ENCODE measurements at places on chromosomes 12 and 14. TPM values are rescaled to one million over a fixed set of nuclear protein-coding genes. Genes with fewer than 3 reads are reported as not detected.

- no peak overlapping the region for H3K27ac ChIP-seq
- DNase-seq: no peak
- H3K4me3 ChIP-seq: no peak overlapping the region
- H3K27me3 ChIP-seq: no peaks in the 10 kb centered on the region
These were observed 62.2 kb downstream of the PAPOLA start for GRCh38 chr14:96564389-96564788.

DNA sequence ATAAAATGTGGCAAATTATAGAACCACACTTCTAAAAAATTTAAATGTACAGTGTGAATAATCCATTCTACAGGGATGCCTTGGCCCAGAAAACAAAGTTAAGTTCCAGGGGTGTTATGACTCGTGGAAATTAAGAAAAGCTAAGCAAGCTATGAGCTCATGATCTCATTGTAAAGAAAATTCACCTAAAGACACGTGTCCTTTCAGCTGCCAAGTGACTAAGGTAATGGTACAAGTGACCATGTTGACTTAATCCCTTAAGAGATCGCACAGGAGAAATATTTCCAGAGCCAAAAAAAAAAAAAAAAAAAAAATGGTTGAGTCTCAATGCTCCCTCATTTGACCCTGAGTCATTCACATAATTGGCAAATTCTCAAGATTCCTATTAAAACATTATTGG is 51.4 kb upstream of the ANO2 start:
- no peak overlapping the region for H3K4me3 ChIP-seq
- no peaks in the 10 kb centered on the region for H3K4me1 ChIP-seq
- no peak overlapping the region for H3K27ac ChIP-seq
- DNase-seq: no peak
- H3K27me3 ChIP-seq: no peaks in the 10 kb centered on the region

GRCh38 chr12:31119803-31120211 is 46.1 kb downstream of the DDX11 start:
- peaks cover 37% of the 10 kb centered on the region for H3K27me3 ChIP-seq
- peaks cover 3% of the 10 kb centered on the region for H3K4me1 ChIP-seq
- DNase-seq: no peak
- H3K36me3 ChIP-seq: no peaks in the 10 kb centered on the region
- H3K4me3 ChIP-seq: no peak overlapping the region
- H3K27ac ChIP-seq: no peak overlapping the region

DNA sequence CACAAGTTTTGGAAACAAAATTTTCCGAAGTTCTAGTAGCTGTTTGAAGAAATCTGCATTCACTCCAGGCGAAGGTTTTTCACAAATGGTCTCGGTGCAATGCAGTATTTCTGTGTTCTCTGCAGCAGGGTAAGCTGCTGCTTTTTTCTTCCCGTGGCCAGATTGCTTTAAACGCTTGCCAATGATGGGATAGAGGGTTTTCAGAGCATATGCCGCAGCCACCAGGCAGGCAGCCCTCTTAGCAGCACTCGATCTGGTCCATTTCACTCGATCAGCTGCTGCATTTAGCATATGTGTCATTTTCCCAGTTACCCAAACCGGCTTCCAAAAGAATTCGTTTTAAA is 315 bp downstream of the ABCD2 start:
- H3K4me1 ChIP-seq: peaks cover 6% of the 10 kb centered on the region
- peak; percentile 30 for DNase-seq
- no peaks in the 10 kb centered on the region for H3K36me3 ChIP-seq
- H3K27ac ChIP-seq: peak overlapping the region; percentile 81
- no peaks in the 10 kb centered on the region for H3K27me3 ChIP-seq
- peak overlapping the region; percentile 46 for H3K4me3 ChIP-seq

DNA sequence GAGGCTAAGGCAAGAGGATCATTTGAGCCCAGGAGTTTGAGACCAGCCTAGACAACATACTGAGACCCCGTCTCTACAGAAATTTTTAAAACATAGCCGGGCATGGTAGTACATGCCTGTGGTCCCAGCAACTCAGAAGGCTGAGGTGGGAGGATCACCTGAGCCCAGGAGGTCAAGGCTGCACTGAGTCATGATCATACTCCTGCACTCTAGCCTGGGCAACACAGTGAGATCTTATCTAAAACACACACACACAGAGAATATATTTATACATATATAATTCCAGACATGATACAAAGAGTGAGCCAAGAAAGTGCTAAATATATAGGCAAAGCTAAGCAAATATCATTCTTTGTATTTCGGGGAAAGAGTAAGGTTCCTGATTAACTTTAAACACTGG is 9.4 kb downstream of the ZFC3H1 start:
- H3K27me3 ChIP-seq: no peaks in the 10 kb centered on the region
- peaks cover 4% of the 10 kb centered on the region for H3K4me1 ChIP-seq
- H3K4me3 ChIP-seq: no peak overlapping the region
- H3K36me3 ChIP-seq: peaks cover 65% of the 10 kb centered on the region

DNA sequence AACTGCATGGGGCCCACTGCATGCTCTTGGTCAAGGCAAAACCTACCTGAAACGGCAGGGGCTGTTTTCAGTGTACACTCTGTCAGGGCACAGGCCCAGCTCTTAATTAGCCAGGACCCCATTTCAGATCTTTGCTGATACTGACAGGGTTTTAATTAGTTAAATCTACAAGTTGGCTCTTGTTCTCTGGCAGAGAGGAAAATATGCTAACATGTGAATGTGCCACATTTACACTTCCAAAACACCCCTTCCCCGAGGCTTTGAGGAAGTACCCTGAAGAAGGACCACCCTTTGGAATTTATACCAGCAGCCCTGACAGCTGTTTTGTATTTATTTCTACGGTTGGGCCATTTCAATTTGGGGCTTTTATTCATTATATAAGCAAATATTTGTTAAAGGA is 66.3 kb downstream of the OTX2 start:
- H3K27ac ChIP-seq: no peak overlapping the region
- no peak overlapping the region for H3K4me3 ChIP-seq
- H3K4me1 ChIP-seq: no peaks in the 10 kb centered on the region

The TEX22 gene
- not detected for total RNA-seq

The GPR84 gene
- 0.21 TPM for total RNA-seq

The KLHDC1 gene
- total RNA-seq: 3.0 TPM
